ENCODE measurements at places on chromosomes 2 and 18.

DNA sequence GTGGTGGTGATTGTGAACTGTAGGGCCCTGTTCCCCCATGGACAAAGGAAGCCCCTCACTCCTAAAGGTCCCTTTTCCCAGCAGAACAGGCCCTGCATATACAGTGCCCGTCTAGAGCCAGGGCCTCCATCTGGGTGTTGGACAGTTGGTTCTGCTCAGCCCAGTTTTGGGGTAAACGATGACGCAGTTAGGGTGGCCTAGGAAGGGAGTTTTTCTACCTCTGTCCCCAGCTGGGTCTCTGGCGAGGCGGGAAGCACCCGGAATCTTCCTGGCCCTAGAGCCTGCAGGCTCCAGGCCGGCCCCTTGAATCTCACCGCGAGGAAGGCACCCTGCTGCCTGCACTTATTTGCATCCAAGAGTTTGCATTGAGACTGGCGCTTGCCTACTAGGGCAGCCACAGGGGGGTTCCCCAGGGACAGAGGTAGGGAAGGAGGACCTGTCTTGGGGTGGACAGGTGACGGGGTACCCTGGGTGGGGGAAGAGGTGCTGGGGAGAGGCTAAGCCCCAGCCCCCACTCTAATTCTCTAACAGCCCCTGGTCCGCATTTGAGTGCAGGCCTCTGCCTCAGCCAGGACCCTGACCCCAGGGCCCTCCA, 529 bp upstream of the MTA3 start:
- DNase-seq = peak; percentile 39

DNA sequence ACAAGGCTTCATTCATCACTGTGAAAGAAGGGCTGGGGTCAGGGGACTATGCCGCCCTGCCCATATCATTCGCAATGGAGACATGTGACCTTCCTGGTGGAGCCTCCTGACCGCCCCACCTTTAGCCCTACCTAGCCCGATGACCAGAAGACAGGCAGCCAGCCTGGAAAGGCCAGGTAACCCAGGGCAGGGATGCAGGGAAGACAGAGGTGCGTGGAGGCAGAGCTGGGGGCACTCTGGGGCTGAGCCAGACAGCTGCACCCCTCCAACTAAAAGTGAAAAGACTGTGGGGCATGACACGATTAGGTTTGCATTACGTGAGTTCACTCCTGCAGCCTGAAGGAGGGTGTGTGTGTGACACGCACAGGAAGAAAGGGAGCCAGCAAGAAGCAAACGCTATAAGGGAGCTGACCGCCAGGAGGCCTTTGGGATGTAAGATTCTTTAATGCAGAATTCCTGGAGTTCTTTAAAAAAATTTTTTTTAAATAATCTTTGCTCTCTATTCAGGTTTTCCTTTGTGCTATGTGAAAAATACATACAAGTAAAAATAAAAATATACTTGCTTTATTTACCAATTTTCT, 3.7 kb upstream of the HES6 start:
- no peak for DNase-seq

GRCh38 chr2:36455788-36456187, 100.2 kb downstream of the CRIM1 start:
- DNase-seq = no peak

DNA sequence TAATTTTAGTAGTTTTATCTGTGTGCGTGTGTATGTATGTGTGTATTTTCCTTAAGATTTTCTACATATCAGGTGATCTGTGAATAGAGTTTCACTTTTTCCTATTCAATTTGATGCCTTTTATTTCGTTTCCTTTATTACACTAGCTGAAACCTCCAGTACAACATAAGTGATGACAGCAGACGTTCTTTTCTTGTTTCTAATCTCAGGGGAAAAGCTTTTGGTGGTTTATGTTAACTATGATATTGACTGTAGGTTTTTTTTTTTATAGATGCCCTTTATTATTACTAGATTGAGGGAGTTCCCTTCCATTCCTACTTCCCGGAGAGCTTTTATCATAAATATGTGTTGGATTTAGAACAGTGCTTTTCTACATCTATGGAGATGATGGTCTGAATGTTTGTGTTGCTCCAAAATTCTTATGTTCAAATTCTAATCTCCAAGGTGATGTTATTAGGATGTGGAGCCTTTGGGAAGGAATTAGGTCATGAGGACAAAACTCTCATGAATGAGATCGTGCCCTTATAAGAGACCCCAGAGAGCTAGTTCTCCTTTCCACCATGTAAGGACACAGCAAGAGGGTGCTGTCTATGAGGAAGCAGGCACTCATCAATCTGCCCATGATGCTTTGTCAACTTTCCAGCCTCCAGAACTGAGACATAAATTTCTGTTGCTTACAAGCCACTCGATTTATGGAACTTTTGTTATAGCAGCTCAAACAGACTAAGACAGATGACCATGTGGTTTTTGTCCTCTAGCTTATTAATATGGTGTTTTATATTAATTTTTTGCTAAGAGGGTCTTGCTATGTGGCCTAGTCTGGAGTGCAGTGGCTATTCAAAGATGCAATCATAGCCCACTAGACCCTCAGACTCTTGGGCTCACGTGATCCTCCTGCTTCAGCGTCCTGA, 5.9 kb upstream of the RHBDD1 start:
- no peak for DNase-seq

DNA sequence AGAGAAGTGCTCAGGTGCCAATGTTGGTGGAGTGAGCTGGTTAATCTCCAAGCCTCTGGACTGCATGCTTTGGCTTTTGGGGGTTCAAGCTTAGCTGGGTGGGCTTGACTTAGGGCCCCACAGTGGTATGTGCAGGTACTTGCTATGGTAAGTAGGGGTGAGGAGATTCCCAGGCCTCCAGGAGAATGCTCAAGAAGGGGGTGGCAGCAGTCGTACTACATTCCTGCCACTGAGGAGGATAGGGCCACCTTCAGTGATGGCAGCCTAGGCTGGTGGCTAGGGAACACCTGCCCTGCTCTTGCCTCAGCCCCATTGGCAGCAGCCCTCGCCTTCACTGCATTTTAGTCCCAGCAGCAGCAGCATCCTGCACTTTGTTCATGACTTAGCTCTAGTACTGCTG, 55.6 kb upstream of the MYL1 start:
- DNase-seq = no peak

GRCh38 chr2:204977914-204978313, 432.6 kb downstream of the PARD3B start:
- no peak for DNase-seq

GRCh38 chr2:49306925-49307324, 152.6 kb upstream of the FSHR start:
- DNase-seq = no peak

- peak; percentile 65 for DNase-seq
These were observed 3.1 kb downstream of the STK39 start for GRCh38 chr2:168244318-168244717.

- no peak for DNase-seq
These were observed 35.9 kb upstream of the POMC start for GRCh38 chr2:25204190-25204838.

- no peak for DNase-seq
These were observed 141.6 kb downstream of the HDAC4 start for GRCh38 chr2:239259173-239259572.

GRCh38 chr2:17976871-17977746, 98.6 kb downstream of the KCNS3 start:
- no peak for DNase-seq

GRCh38 chr18:64134044-64134747, 14.7 kb downstream of the LINC00305 start:
- no peak for DNase-seq

GRCh38 chr18:45571714-45572113, 43.6 kb upstream of the SLC14A2 start:
- DNase-seq = no peak

GRCh38 chr18:3914109-3914508, 464.1 kb downstream of the TGIF1 start:
- DNase-seq = no peak

DNA sequence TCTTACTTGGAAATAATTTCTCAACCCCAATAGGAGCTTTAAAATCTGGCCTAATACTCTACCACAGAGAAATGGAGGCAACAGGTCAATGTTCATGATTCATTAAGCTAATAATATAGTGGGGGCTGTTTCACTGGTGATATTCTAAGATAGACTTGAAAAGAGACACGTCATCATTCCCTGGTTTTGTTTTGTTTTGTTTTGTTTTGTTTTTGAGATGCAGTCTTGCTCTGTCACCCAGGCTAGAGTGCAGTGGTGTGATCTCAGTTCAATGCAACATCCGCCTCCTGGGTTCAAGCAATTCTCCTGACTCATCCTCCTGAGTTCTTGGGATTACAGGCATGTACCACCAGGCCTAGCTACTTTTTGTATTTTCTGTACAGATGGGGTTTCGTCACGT, 37.5 kb upstream of the SOS1 start:
- no peak for DNase-seq

DNA sequence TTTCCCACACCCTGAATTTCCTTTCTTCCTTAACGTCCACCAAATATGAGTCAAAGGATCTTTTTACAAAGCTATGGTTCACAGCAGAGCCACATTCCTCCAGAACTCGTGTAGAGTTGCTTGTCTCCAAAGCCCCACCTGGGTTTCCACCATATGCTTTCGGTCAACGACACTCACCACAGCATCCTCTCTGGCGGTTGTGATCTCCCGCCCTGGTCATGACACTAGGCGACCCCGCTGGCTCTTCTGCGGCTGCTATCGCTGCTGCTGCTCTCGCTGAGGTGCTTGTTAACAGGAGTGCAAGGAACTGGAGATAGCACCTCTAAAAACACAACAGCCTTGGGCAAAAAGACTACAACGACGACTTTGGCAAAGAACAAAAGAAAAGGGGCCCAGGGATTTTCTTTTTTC, 340 bp downstream of the SLC40A1 start:
- DNase-seq = peak; percentile 55

- DNase-seq = peak; percentile 6
These were observed 334.8 kb downstream of the DYSF start for GRCh38 chr2:71788186-71788525.

DNA sequence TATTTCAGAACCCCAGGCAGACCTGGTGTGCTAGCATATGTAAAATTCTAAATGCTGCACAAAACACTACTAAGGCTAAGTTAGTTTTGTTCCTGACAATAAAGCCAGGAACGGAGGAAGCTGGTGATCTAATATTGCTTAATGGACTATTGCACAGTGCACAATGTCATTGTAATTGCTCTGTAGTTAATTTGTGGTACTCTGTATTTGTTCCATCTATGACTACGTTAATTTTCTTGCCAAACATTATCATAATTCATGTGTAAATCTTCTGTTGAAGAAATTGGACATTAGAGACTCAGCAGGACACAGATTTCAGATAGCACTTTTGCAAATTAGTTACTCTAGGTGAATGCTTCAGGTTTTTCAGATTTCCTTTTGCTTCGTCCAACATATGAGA, 232.3 kb downstream of the RIT2 start:
- DNase-seq = no peak

DNA sequence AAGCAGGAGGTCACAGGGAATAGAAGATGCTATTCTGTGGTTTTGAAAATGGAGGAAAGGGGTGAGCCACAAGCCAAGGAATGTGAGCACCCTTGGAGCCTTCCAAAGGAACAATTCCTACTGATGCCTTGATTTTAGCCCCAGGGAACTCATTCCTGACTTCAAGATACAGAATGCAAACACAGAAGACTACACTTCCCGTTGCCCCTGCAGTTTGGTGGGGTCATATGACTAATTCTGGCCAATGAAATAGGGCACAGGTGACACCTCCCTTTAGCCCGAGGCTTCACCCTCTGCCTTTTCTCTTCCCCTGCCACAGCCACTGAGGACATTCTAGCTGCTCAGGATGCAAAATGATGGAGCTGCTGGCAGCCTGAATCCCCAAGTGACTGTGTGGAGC, 126.1 kb downstream of the INHBB start:
- no peak for DNase-seq

DNA sequence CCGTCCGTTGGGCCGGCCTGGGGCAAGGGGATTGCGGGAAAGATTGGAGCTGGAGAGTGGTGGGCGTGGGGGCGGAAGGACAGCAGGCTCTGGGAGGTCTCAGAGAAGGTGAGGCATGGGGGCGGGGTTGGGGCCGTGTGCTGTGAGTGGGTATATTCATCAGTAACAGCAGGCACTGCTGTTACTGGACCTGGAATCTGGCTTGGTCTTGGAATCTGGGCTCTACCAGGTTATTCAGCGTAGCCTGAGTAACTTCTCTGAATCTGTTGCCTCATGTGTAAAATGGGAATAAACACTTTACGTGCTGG, 435 bp downstream of the RNF181 start:
- DNase-seq = no peak

DNA sequence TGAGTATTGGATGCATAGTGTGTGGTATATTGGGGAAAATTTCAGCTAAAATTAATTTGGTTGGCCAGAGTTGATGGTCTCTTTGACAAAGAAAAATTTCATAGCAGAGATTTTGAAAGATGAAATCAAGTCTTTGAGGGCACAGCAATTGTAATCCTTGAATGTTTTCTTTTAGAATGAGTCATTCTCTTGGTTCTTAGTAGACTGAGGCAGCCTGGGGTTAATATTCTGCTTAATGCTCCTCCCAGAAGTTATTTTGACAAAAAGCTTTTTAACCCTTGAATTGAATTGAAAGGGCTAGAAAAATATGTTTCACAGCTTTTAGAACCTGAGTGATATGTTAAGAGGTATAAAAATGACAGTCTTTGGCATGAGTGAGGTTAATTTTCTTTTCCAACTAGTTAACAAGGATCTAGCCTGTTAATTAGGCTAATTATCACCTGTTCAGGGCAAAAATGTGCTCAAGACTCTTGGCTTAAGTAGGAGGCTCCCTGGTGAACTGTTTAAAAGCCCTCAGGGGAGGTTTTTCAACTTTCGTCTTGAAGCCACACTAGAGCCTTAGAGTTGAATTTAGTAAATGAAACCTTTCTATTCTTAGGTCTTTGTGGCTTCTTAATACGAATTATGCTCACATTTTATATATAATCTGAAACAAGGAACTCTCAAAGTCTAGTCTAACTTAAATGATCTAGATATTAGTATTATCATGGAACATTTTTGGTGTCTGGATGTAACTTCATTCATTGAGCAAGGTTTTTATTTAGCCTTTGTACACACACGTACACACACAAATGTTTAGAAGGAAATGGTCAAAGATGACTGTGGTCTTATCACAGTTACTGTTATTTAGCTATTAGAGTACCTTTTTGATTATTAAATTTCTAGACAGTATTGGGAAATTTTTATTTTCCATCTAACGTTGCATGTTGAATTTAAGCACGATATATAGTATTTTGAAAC, 272.5 kb downstream of the ZNF407 start:
- no peak for DNase-seq

- DNase-seq = no peak
These were observed 588 bp downstream of the CHAC2 start for GRCh38 chr2:53768242-53768542.

DNA sequence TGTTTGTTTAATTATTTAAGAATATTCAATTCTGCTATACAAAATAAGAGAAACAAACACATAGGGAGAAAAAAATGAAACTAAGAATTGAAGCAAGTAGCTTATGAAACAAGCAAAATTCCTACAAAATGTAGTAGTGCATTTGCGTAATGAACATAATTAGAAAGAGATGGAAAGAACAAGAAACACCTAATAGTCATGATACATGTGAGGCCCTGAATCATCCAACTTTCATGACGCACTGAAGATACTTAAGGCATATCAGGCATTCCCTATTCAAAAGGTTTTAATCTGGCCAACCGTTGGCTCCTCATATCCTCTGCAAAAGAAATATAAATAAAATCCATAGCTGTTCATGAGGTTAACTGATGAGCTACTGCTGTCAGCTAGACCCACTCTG, 14.5 kb upstream of the NAB1 start:
- no peak for DNase-seq

Data from activated T-cell treated with anti-CD3 and anti-CD28 coated beads, Interleukin-2, amount 50 U/mL, for 48 hours (primary cell).